ENCODE measurements at places on chromosomes 3 and 15. TPM values are rescaled to one million over a fixed set of nuclear protein-coding genes. Genes with fewer than 3 reads are reported as not detected.

DNA sequence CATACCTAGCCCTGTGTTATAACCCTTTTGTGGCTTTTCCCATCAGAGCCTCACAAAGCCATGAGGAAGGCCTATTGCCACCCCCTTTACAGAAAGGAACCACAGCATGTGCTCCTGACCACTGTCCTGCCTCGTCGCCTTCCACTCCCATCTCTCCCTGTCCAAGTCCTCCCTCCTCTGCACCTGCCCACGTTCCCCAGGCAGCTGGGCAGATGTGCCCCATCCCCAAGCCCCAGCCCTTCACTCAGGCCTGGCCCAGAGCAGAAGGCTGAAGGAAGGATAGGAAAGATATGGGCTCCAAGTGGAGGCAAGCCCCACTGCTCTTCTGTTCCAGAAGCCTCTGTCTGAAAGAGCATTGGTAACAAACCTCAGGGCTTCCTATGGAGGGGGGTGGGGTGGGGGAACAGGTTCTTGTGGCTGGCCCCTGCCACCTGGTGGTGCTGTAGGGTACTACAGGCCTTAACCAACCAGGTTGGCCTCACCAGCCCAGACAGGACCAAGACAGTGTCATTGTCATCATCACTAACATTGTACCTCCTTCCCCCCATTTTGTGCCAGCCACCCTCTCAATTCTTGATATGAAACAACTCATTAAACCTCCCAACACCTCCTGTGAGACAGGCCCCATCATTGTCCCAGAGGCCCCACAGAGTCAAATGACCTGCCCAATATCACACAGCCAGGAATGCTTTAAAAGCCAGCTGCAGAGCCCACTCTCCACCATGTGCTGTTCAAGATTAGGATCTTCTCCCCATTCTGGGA lies 10.0 kb downstream of the POC1A start:
- no peaks in the 10 kb centered on the region for H3K4me1 ChIP-seq
- H3K27ac ChIP-seq, result no peak overlapping the region
- peak; percentile 88 for DNase-seq
- no peak overlapping the region for H3K4me3 ChIP-seq

ZNF80 gene
- total RNA-seq, result 0.16 TPM

DNA sequence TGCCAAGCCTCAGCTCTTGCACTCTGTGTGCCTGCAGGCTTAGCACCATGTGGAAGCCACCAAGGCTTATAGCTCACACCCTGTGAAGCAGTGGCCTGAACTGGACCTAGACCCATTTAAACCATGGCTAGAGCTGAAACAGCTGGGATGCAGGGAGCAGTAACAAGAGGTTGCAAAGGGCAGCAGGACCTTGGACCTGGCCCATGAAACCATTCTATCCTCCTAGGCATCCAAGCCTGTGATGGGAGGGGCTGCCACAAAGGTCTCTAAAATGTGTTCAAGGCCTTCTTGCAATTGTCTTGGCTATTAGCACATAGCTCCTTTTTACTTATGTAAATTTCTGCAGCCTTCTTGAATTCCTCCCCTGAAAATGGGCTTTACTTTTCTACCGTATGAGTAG lies 57.9 kb upstream of the NPAP1 start:
- H3K4me1 ChIP-seq, result no peaks in the 10 kb centered on the region
- no peak overlapping the region for H3K4me3 ChIP-seq
- H3K36me3 ChIP-seq, result no peaks in the 10 kb centered on the region

GRCh38 chr3:133021206-133021605 lies 17.0 kb upstream of the TMEM108 start:
- H3K36me3 ChIP-seq, result no peaks in the 10 kb centered on the region
- H3K4me3 ChIP-seq, result no peak overlapping the region
- H3K4me1 ChIP-seq, result no peaks in the 10 kb centered on the region
- no peaks in the 10 kb centered on the region for H3K27me3 ChIP-seq
- no peak for DNase-seq
